ENCODE measurements at places on chromosomes 16 and 17.

DNA sequence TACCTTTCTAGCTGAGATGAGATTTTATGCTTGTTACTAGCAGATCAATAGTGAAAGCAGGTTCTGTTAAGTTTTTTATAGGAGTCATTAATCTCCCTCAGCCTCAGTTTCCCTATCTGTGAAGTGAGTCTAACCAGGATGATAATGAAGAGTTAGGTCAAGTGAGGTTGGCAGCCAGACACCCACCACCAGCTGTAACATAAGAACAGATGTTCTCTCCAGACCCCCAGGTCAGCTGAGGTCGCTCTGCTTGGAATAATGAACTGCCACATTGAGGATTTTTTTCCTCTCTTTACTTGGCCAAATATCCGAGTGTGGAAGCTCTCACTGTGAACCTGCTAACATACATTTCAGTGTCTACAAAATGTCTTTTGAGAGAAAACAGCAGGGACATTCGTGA is 389.6 kb downstream of the WWOX start:
- no peak for DNase-seq

DNA sequence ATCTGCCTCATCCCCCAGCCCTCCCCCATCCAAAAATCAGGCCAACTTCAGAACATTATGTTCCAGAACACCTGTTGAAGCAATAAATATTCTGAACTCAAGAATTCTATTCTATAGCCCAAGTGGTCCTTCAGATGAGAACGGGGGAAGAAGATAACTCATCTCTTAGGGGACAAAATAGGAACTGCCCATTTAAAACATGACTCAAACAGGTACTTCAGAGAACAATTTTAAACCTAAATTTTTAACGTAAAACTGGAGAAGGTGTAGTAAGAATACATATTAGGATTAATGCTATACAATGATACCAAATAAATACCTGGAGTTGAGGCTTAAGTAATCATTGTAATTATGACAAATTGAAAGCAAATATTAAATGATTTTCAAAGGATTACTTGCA is 112.1 kb downstream of the CDYL2 start:
- no peak for DNase-seq

- no peak for DNase-seq
These were observed 22.9 kb upstream of the APPBP2 start for GRCh38 chr17:60548990-60549389.

DNA sequence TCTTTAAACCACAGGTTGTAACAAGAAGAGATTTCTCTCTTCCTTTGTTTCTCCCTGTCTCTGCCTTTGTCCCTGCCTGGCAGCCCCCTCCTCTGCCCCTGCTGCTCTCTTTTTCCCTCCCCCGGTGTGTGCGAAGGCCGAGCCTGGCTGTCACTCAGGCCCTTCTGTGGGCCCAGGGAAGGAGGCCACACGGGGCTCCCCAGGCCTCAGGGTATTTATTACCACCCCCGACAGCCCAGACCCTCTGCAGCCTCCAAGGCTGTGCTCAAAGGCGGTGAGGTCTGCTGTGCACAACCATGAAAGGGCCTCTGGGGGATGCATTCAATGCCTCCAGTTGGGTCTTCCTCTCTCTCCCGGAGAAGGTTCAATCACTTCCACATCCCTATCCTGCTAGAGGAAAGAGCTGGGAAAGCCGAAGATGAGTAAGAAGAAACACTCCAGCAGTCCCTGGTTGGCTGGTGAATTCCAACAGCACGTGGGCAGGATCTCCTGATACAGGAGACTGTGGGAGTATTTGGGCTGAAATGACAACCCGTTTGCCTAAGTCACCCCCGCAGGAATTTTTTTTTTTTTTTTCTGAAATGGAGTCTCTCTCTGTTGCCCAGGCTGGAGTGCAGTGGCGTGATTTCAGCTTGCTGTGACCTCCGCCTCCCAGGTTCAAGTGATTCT is 34.2 kb downstream of the ZNF423 start:
- DNase-seq = no peak

DNA sequence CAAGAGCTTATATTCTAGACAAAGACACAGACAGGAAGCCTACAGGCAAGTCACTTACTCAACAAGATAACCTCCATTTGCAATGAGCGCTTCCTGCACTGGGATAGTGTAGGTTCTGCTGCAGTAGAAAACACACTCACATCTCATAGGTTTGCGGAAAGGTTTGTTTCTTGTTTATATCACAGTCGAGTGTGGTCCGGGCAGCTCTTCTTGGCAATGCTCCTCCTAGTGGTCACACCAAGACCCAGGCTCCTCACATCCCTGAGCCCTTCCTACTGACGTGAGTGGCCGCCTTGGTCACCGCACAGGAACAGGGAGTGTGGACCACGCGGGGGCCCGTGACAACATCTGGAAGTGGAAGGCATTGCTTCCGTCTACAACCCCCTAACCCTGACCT is 48.0 kb upstream of the RBFOX3 start:
- DNase-seq = no peak

DNA sequence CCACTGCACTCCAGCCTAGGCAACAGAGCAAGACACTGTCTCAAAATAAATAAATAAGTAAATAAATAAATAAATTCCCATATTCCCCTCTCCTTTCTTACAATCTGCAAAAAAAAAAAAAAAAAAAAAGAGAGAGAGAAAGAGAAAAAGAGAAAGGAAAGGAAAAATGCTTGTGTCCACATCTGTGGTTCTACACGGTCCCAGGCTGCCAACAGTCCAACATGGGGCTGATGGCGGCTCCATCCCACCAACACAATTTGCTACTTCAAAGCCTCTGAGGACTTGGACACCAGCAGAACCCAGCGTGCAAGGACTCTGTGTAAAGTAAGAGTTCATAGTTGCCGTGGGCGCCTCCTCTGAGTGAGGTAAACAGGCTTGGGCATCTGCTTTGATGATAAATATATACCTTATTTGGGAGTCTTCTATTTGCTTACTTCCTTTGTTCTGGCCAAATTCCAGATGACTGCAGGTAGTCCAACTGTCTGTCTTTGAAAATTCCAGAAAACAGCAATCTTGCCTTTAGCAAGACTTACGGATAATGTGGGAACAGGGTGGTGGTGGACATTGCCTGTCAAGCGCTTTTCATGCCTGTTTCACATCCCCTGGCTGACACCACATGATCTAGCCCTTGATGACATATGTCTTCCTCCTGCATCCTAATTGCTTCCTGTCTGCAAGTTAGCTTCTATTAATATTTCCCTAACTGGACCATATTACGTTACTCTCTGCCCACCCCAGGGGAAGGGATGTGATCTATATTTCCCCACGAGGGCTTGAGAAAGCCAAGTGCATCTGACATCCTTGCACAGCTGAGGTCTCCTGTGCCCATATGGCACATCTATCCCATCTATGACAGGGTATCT is 10.1 kb downstream of the LITAF start:
- no peak for DNase-seq

DNA sequence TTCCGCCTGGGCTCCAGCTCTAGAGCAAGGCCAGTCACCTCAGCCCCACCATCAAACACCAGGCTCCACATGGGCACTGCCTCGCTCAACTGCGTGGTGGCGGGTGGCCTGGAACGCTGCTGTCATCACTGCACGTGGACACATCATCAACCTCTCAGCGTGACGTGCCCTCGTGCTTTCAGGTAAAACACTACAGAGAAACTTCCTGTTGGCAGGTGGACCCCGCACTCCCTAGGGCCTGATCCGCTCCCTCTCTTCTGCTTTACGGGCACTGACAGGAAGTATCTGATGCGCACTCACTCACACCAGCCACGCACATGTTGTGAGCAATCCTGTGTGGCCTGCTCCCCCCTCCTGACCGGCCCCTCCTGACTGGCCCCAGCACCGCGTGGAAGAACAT is 87.4 kb downstream of the ANKRD11 start:
- DNase-seq = no peak

- DNase-seq = no peak
These were observed 9.9 kb downstream of the ANKRD40 start for GRCh38 chr17:50697663-50698272.

- no peak for DNase-seq
These were observed 367.5 kb downstream of the XYLT1 start for GRCh38 chr16:17103216-17103615.

- peak; percentile 6 for DNase-seq
These were observed 26.8 kb downstream of the GP2 start for GRCh38 chr16:20300312-20301097.

Data from stimulated activated CD4-positive, alpha-beta T cell treated with anti-CD3 and anti-CD28 coated beads, Interleukin-12 subunit alpha, Interleukin-12 subunit beta, amount 100 ng/mL, for 4 hours (primary cell).